Activated effector memory CD4-positive, alpha-beta T cell treated with Interleukin-2 at 50 U/mL for 16 hours (primary cell): ENCODE measurements at places on chromosomes 2 and 18.

DNA sequence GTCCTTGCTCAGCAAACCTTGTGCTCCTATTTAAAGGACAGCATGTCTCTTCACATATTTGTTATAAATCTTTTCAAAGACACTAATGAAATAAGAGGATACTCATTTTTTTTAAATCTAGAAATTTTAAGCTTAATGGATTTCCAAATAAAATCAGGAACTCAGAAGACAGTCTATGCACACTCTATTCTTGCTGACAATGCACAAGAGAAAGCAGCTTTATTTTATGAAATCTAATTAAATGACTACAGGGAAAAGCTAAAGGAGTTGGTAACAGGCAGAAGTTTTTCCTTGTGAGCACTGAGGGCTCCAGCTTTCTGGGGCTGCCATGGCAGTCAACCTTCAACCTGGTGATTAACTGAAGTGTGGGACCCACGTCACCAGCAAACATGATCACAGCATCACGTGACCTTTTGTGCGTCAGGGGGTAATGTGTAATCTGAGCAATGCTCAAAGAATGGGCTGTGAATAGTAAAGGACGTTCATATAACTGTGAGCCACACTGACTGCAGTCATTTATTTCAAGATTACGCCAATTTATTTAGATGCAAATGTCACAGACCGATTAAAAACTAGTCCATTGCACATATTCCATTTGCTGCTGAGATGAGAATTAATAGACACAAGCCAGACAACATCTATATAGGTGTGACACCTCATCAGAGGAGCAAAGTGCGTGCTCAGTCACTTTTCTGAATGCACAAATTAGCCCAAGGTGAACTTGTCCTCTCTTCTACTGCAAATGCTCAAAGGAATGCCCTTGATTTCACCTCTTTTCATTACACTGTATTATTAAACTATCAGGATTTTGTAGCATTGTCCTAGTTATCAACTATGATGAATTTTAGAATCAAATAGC, 11.6 kb upstream of the DNER start:
- DNase-seq: no peak

GRCh38 chr2:16126517-16127275, 186.3 kb downstream of the MYCN start:
- DNase-seq: no peak

DNA sequence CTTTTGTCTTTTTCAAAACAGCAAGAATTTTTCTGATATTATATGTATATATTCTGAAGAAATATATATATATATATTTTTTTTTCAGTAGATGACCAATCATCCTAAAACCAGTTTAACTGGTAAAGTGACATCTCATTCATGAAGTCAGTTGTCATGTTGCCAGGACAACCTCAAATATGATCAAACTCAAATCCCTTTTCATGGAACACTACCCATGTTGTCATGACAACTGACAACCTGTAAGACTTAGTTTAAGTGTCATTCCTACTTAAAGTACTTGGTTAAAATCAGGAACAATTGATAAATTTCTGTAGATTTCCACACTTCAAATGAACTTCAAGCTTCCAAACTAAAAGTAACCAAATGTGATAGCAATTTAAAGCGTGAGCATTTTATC, 101.8 kb upstream of the ERBB4 start:
- DNase-seq: no peak

DNA sequence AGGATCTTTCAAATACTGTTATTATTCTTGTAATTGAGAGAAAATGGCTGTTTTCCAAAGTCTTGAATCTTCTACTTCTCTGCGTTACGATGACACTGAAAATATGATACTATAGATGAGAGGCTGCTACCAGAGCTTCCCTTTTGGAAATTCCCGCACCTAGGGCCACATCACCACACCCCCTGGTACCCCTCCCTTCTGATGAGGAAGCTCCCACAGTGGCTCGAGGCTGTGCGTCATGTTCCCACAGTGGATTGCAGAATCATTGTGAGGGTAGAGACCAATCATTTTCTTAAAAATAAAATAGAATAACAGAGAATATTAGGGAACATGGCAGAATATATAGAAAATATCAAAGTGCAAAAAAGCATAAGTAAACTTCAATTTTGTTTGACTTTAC, 268.9 kb upstream of the SMIM21 start:
- DNase-seq: no peak

DNA sequence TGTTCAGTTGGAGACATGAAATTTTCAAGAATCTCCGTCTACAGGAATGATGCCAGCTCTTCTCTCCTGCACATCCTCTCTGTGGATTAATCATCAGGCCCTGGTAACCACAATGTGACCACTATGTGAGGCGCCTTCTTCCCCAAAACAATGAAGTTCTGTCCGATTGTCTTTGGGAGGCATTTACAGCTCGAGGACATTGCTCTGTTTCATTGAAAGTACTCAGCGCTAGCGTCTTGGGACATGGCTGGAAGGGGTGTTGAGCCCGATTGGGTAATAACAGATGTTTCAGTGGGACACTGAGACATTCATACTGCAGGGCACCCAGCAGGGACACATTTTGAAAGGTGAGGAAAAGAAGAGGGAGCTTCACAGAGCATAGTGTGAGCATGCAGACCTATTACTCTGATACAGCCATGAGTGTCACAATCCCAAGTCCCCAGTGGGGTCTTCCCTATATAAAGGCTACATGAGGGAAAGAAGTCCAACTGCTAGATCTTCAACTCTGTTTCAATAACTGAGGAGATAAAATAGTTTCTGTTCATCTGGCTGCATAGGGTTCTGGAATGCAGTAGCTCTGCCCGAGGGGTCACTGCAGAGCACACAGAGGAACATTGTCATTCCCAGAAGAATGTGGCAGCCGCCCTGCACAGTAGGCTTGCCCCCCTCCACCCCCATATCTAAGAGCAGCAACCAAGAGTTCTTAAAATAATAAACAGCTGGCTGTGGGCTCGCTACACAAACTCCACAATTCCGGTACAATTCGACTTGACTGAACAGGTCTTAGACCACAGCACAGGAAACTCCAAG, 237.3 kb downstream of the OSR1 start:
- DNase-seq: no peak
